ENCODE measurements at places on chromosomes 2 and 18.

DNA sequence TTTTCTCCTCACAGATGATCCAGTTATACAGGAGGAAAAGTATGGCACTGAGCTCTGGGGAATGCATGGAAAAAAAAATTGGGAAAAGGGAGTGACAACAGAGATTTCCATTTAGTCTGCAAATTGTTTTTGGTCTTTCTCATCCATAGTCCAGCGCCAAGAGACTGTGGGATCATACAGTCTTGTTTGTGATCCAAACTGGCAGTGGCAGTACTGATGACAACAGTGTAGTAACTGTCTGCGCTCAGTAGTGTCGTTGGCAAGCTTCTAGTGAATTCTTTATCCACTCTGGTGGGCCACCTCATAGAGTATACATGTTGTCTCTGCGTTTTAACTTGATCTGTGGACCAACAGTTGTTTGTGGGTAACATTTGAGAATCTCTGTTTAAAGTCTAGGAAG, 37.9 kb downstream of the GALNT1 start:
- peaks cover 34% of the 10 kb centered on the region for H3K4me1 ChIP-seq
- H3K4me3 ChIP-seq = no peak overlapping the region
- no peak overlapping the region for H3K27ac ChIP-seq
- DNase-seq = no peak
- H3K36me3 ChIP-seq = no peaks in the 10 kb centered on the region
- H3K27me3 ChIP-seq = no peaks in the 10 kb centered on the region

DNA sequence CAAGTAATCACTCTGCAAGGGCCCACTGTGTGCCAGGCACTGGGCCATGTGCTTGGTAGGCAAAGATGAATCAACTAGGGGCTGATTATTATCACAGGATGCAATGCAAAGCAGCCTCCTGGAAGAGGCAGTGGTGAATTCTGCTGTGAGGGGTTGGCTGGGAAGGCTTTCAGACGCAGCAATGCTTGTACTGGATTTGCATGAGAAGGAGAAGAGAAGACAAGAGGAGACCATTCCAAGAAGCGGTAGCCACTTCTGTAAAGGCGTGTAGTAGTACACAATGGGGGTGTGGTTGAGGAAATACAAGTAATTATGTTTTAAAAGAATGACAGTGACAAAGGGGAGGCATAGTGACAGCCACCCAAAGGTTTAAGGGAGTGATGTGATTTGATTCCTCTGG, 502.7 kb downstream of the PLCL1 start:
- no peak overlapping the region for H3K27ac ChIP-seq
- no peaks in the 10 kb centered on the region for H3K36me3 ChIP-seq
- H3K4me3 ChIP-seq = no peak overlapping the region
- no peaks in the 10 kb centered on the region for H3K4me1 ChIP-seq

DNA sequence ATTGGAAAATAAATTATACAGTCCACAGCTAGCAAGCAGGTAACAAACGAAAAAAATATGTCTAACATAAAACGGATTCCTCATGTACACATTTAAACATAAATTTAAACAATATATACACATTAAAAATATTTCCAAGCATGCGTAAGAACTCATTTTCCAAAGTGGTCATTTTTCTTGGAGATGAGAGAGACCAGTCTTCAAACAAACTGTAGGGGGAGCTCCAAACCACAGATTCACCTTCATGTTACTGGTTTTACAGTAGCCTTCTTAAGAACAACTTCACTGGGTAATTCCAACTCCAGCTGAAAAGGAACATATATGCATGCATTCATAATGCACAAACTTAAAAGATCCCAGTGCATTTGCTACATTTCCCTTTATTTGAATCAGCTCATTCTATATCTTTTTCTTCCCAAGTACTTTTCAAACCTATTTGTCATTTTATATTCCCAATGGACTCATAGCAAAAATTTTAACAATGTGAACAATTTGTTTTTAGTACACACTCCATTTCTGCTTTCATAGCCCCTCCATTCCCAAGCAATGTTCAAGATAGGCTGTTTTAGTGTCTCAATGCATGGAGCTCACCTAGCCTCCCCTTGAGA, 4.7 kb upstream of the STAMBP start:
- peaks cover 40% of the 10 kb centered on the region for H3K4me1 ChIP-seq
- H3K4me3 ChIP-seq = no peak overlapping the region
- DNase-seq = peak; percentile 27
- H3K27me3 ChIP-seq = peaks cover 5% of the 10 kb centered on the region
- H3K27ac ChIP-seq = no peak overlapping the region

GRCh38 chr2:151842830-151843690, 14.8 kb upstream of the ARL5A start:
- H3K27me3 ChIP-seq = peaks cover 3% of the 10 kb centered on the region
- H3K4me3 ChIP-seq = no peak overlapping the region
- H3K27ac ChIP-seq = no peak overlapping the region
- no peak for DNase-seq

DNA sequence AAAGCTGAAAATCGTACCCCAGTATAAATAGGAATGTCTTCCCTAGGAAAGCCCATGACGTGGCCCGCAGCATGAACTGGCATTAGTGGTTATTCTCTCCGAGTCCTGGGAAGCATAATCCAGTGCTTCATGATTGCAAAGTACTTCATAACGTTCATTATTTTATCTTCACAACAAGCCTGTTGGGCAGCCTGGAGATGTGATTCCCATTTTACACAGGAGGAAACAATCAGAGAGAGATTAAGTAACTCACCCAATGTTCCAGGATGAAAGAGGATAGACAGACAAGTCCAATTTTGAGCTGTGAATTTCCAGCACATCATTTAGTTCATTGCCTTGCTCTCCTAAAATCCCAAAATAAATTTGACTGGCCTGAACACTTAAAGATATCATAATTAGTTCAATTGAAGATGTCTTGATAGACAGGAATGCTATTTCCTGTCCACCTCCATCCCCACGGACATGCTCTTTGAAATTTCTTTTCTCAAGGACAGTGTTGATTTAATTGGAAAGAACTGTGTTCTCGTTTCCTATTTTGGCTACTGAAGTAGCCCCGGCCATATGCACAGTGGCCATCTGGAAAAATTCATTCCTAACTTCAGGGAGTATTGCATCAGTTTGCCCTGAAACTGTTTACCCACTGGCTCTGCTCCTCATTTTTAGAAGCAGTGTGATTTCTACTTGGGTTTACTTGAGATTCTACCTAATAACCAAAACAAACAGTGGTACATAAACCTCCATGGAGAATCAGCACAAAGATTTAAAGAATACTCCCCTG, 93.9 kb downstream of the VWC2L start:
- no peak for DNase-seq
- H3K4me1 ChIP-seq = no peaks in the 10 kb centered on the region
- no peaks in the 10 kb centered on the region for H3K36me3 ChIP-seq
- no peak overlapping the region for H3K4me3 ChIP-seq

- DNase-seq = no peak
- no peaks in the 10 kb centered on the region for H3K27me3 ChIP-seq
- H3K4me1 ChIP-seq = no peaks in the 10 kb centered on the region
- no peak overlapping the region for H3K27ac ChIP-seq
- H3K36me3 ChIP-seq = no peaks in the 10 kb centered on the region
These were observed 372.0 kb downstream of the GALNT13 start for GRCh38 chr2:154243685-154244084.

DNA sequence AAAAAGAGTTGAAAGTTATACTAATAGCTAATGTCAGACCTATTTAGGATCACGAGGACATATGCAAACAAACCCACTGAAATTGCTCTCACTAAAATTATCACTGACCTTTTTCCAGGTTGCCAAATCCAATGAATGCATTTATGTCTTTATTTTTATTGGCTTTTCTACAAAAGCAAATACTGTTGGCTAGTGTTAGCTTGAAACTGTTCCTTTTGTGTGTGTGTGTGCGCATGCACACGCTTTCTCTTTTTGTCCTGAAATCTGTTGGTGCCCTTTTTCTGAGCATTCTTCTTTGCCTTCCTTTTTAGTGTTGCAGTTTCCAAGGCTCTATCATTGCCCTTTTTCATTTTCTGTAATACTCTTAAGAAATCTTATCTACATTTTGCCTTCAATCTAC, 1269.2 kb downstream of the LRP1B start:
- H3K4me3 ChIP-seq = no peak overlapping the region
- no peaks in the 10 kb centered on the region for H3K27me3 ChIP-seq
- no peaks in the 10 kb centered on the region for H3K4me1 ChIP-seq
- no peak for DNase-seq
- H3K36me3 ChIP-seq = no peaks in the 10 kb centered on the region

DNA sequence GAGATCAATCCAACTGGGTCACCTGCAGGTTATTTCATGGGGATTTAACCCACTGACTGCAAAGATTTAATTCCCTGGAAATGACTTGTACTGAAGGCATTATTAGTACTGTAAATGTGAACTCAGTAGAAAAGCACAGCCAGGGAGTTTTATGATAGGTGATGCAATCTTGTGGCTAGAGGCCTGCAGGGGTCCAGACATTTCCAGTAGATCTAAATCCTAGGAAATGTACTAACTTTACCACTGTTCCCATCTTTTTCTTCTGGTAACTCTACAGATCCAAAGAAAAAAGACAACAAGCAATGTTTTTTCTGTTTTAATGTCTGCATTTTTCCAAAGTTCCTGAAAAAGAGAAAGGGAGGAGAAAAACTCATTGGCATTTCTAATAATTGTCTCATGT, 500.1 kb downstream of the ARHGAP15 start:
- H3K27me3 ChIP-seq = no peaks in the 10 kb centered on the region
- H3K27ac ChIP-seq = no peak overlapping the region
- H3K4me3 ChIP-seq = no peak overlapping the region
- DNase-seq = no peak

GRCh38 chr2:75564026-75564688, 3.4 kb upstream of the EVA1A start:
- no peak overlapping the region for H3K4me3 ChIP-seq
- H3K36me3 ChIP-seq = peaks cover 3% of the 10 kb centered on the region
- H3K27me3 ChIP-seq = peaks cover 46% of the 10 kb centered on the region
- no peak overlapping the region for H3K27ac ChIP-seq
- H3K4me1 ChIP-seq = peaks cover 29% of the 10 kb centered on the region

DNA sequence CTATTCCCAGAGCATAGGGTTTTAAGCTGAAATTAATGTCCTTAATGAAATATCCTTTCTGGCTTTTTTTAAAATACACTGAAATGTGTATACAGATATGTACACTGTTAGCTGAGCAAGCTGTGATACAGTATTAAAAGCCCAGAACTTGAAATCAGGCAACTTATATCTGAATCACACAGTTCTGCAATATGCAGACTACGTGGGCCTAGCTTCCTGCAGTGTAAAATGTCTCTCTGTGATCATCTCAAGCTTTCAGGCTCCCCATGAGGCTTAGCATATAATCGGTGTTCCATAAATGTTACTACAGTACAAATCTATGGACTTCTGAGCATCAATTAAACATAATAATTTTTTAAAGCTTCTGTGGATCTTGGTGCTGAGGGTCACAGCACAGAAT, 8.2 kb downstream of the FBXO15 start:
- peak overlapping the region; percentile 93 for H3K27ac ChIP-seq
- DNase-seq = no peak
- H3K36me3 ChIP-seq = peaks cover 2% of the 10 kb centered on the region
- no peak overlapping the region for H3K4me3 ChIP-seq

GRCh38 chr2:70440621-70441020, 113.0 kb downstream of the TGFA start:
- H3K36me3 ChIP-seq = no peaks in the 10 kb centered on the region
- H3K4me1 ChIP-seq = peaks cover 21% of the 10 kb centered on the region
- no peaks in the 10 kb centered on the region for H3K27me3 ChIP-seq
- DNase-seq = peak; percentile 37

- no peaks in the 10 kb centered on the region for H3K36me3 ChIP-seq
- DNase-seq = no peak
- H3K4me1 ChIP-seq = no peaks in the 10 kb centered on the region
- H3K27ac ChIP-seq = no peak overlapping the region
These were observed 16.6 kb upstream of the DYNC1I2 start for GRCh38 chr2:171670655-171671054.

- H3K27ac ChIP-seq = no peak overlapping the region
- H3K4me1 ChIP-seq = no peaks in the 10 kb centered on the region
- H3K27me3 ChIP-seq = no peaks in the 10 kb centered on the region
- no peak overlapping the region for H3K4me3 ChIP-seq
- DNase-seq = no peak
These were observed 104.8 kb upstream of the WDR75 start for GRCh38 chr2:189336276-189336975.

GRCh38 chr2:223797811-223798721, 39.3 kb downstream of the AP1S3 start:
- DNase-seq = no peak
- H3K36me3 ChIP-seq = no peaks in the 10 kb centered on the region
- no peak overlapping the region for H3K4me3 ChIP-seq
- peaks cover 6% of the 10 kb centered on the region for H3K4me1 ChIP-seq
- H3K27me3 ChIP-seq = no peaks in the 10 kb centered on the region

- no peak overlapping the region for H3K4me3 ChIP-seq
- peak overlapping the region; percentile 47 for H3K27ac ChIP-seq
- no peaks in the 10 kb centered on the region for H3K36me3 ChIP-seq
- peak; percentile 5 for DNase-seq
These were observed 268.4 kb downstream of the ATAD2B start for GRCh38 chr2:23658466-23658942.

GRCh38 chr2:96927405-96928171, 57.7 kb upstream of the SEMA4C start:
- H3K27ac ChIP-seq = no peak overlapping the region
- H3K4me3 ChIP-seq = no peak overlapping the region
- H3K4me1 ChIP-seq = peaks cover 13% of the 10 kb centered on the region
- peaks cover 15% of the 10 kb centered on the region for H3K27me3 ChIP-seq
- H3K36me3 ChIP-seq = no peaks in the 10 kb centered on the region
- DNase-seq = no peak

DNA sequence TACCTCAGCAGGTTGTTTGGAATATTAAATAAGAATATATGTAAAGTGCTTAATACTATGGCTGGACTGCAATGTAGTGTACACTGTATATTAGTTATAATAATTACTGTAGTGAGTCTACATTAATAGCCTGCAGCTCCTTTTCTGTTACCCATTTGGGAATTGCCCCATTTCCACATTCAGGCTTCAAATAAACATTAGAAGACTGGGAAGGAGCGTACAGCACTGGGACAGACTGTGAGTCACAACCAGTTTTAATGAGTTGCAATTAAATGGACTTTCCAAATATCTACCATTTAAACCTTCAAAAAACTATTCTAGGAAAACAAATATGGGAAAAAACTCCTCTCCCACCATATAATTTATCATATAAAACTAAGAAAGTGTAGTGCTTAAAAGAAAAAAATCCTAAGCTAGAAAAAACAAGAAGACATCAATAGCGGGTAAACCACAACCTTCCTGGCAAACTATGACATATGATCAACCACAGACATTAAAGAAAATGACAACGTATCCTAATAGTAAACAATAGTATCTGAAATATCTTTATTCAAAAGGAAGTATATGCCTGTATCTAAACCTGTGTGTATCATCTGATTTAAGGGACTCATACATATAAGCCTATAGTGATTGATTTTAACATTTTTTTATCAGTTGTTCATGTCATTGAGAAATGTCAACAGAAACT, 86.1 kb downstream of the TRIP12 start:
- H3K4me3 ChIP-seq = peak overlapping the region; percentile 37
- H3K27me3 ChIP-seq = no peaks in the 10 kb centered on the region
- H3K4me1 ChIP-seq = peaks cover 65% of the 10 kb centered on the region
- DNase-seq = no peak
- peaks cover 34% of the 10 kb centered on the region for H3K36me3 ChIP-seq

Data from activated T-helper 1 cell treated with anti-CD3 and anti-CD28 coated beads, Interleukin-12 subunit alpha, Interleukin-12 subunit beta, Interleukin-2, Interleukin-4 antibody, amounts not matched to agents 30 ng/mL and 10 ng/mL and 1 ng/mL, durations not matched to agents 14 hours and 24 hours and 36 hours (primary cell).